ENCODE measurements at places on chromosomes 3 and 15.
A peak's percentile ranks its signal among the peaks of the same experiment; 100 is the strongest.

DNA sequence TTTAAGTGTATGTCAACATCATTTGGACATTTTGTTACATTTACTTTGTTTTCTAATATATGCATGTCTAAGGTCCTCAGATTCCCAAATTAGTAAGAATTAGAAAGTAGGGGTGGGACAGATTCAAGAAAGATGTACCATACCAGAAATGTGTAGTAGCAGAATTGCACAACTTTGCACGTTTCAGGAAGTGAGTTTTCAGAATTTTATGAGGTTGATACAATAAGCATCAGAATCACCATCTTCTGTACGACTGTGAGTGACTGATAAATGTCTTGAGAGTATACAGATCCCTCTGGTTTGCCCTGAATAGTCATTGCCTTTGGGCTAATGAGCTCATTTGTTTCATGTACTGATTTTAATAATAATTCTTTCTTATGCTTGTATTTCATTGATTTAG, 9.3 kb downstream of the ARIH2 start:
- DNase-seq = no peak

DNA sequence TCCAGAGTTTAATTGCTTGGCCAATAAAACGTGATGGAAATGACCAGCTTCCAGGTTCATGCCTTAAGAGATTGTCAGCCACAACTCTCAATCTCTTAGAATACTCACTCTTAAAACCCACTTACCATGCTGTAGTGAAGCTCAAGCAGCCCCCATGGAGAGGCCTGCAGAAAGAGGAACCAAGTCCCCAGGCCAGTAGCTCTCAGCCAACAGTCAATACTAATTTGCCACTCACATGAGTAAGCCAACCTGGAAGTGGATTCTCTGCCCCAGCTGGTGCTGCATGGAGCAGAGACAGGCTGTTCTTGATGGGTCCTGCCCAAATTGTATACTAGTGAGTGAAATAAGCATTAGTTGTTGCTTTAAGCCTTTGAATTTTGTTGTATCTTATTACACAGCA, 155.9 kb downstream of the OXSM start:
- no peak for DNase-seq

DNA sequence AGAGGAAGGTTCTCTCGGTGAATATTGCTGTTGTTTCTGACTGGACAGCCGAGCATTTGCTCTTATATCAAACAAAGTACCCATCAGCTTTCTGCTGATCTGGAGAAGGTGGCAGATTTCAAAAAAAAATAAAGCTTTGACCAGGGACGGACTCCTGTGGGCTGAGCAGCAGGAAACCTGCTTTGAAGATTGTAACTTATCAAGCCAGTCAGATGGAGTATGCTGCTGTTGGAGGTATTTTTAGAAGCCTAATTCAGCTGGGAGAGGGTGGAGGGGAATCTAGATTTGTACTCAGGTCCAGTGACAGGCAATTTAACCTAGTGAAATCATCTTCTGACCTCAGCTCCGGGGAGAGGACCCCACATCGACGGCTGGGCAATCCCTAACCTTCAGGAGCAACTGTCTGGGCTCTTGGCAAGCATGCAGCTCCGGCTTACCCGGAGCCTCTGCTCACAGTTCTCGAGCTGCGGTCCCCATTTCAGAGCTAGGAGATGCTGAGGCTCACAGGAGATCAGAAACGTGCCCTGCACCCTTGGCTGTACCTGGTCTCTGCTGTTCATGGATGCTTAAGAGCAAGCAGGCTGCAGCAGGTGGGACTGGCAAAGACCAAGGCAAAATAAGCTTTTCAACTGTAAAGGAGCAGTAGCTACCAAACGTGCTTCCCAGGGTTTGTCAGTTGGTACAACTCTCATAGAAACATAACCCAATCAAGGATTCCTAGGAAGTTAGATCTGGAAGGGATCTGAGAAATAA, 89.3 kb upstream of the ST8SIA2 start:
- no peak for DNase-seq

- no peak for DNase-seq
These were observed 254.9 kb upstream of the TBL1XR1 start for GRCh38 chr3:177451864-177452830.

DNA sequence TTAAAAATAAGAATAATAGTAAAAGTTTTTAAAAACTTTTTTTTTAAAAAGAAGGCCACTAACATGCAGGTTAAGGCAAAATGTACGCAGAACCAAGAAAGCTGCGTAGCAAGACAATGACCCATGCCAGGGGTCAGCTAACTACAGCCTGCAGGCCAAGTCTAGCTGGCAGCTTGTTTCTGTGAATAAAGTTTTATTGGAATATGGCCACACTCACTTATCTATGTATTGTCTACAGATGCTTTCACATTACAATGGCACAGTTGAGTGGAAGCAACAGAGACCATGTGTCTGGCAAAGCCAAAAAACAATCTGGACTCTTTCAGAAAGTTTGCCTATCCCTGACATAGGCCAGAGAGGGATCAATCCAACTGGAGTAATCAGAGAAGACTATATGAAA, 46.7 kb downstream of the WWTR1 start:
- no peak for DNase-seq

GRCh38 chr3:188320757-188321156, 166.8 kb downstream of the LPP start:
- no peak for DNase-seq

GRCh38 chr3:116299646-116300081, 145.6 kb downstream of the LSAMP start:
- DNase-seq = no peak

GRCh38 chr3:168808596-168808995, 712.9 kb upstream of the GOLIM4 start:
- no peak for DNase-seq

DNA sequence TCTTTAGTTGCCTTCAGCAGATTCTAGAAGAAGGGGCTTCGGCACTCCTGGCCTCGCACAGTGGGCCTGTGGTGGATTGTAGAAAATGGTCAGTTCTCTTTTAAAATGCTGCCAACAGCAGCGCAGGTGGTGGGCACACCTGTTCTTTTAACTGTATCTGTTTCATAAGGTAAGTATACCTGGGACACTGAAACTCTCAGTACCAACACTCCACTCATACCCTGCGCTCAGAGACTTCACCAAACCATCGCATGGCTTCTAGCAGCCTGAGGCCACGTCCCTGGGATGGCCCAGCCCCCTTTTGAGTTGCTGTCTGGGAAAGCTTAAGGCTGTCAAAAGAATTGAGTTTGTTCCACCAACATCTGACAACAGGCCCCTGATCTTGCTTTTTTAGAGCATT, 56.7 kb upstream of the MCF2L2 start:
- DNase-seq = no peak

DNA sequence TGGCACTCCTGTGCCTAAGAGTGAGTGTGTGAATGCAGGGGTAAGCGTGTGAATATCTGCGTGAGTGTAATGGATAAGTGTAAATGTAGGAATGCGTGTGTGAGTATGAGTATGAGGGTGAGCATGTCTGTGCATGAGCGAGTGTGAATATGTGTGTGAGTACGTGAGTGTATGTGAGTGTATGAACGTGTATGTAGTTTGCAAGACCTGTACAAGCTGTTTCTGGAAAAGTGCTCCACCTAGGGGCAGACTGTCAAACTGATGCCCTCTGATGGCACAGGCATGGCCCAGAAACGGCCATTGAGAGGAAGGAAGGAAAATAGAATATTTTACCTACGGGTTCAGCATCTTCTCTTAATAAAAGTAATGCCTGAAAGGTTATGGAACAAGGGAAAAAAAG, 24.4 kb upstream of the FRMD4B start:
- peak; percentile 55 for DNase-seq

- DNase-seq = no peak
These were observed 4.2 kb downstream of the PTPRG start for GRCh38 chr3:61565569-61565968.

- no peak for DNase-seq
These were observed 46.6 kb upstream of the MRPL3 start for GRCh38 chr3:131549340-131549739.

DNA sequence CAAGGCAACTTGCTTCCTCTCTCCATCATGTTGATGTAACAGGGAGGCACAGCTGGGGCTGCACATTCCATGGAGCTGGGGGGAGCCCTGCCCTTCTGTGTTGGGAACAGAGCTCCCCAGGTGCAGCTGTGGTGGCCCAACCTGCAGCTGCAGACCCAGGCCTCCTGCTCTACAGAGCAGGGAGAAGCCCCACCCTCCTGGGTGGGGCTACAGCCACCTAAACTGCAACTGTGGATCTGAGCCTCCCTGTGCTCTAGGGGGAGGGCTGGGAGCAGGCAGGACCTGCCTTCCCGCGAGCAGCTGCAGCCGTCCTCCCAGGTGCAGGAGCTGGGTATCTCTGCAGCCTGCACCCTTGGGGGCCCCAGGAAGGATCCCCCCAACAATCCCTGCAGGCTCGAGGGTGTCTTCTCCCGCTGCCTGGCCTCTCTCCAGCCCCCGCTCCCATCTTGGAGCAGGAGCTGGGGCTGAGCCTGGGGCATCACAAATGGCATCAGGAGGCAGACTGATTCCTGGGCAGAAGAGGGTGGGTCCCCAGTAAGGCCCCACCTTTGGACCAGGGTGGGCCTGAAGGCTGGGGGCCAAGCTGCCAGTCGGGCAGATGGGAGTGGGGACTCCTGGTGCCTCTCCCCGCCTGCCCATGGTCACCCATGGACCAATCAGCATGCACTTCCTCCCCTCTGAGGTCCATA, 7.4 kb downstream of the LRRC58 start:
- no peak for DNase-seq

DNA sequence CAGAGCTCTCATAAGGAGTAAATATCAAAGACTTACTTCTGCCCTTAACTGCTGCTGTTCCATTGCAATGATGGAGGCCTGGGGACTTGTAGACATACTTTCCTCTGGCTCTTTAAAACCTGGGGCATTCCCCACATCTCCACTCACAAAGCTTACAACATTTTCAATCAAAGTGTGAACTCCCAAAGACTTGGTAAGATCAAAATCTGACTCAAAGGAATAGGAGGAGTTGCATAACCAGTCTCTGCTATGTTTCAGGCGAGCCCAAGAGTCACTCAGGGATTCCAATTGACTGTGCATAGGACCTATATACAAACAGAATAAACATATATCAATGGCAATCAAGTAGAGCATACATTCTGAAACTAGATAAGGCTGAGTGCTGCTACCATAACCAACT, 101.5 kb downstream of the FBXL22 start:
- DNase-seq = no peak

- DNase-seq = no peak
These were observed 221.7 kb downstream of the ADAMTS17 start for GRCh38 chr15:100120111-100120510.

DNA sequence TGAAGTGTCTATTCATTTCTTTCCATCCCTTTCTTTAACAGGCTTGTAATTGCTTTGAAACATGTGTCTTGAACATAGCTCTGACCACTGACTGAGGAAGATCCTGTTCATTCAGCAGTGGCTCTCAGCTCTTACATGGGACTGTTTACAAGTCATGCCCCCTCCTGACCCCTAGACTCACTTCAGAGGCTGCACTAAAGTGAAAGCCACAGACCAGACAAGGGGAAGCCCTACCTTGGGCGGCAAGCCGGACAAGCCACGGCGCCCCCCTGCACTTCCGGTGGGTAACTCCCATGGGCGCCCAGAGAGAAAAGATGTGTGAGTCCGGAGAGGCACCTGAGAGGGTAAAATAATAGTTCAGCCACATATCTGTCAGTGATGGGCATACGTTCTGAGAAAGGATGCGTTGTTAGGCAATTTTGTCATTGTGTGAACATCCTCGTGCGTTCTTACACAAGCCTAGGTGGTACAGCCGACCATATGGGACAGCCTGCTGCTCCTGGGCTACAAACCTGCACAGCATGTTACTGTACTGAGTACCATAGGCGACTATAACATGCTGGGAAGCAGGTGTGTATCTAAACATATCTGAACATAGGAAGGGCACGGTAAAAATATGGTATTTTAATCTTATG, 116.2 kb downstream of the CHSY1 start:
- DNase-seq = no peak

DNA sequence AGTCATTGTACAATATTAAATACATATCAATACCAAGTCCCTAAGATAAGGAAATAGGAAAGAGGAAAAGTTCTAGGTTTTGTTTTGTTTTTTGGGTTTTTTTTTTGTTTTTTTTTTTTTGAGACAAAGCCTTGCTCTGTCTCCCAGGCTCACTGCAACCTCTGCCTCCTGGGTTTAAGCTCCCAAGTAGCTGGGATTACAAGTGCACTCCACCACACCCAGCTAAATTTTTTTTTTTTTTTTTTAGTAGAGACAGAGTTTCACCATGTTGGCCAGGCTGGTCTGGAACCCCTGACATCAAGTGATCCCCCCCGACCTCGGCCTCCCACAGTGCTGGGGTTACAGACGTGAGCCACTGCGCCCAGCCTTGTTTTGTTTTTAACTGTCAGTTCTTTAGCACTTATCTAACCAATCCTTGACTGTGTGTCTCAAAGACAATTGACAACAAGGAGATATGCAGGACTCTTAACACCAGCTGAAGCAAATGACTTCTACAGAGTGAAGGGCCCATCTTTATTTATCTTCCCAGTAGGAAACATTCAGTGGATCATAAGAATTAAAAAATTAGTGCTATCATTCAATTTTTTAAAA, 100.0 kb upstream of the RAP2B start:
- DNase-seq = no peak

DNA sequence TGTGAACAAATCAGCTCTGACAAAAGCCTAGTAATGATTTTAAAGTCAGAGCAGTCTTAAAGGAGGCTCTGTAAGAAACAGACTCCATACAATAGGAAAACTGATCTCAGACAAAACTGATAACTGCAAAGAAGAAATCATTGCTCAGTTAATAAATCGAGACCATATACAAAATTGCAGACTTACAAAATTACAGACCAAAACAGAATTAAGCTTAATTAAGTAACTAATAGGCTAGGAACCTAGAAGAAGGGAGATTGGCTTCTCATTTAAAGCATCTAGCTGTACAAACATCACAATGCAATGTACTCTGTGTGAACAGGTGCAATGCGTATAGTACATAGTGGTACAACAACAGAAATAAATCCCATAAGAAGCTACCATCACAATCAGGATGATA, 46.3 kb downstream of the ZBTB20 start:
- no peak for DNase-seq

DNA sequence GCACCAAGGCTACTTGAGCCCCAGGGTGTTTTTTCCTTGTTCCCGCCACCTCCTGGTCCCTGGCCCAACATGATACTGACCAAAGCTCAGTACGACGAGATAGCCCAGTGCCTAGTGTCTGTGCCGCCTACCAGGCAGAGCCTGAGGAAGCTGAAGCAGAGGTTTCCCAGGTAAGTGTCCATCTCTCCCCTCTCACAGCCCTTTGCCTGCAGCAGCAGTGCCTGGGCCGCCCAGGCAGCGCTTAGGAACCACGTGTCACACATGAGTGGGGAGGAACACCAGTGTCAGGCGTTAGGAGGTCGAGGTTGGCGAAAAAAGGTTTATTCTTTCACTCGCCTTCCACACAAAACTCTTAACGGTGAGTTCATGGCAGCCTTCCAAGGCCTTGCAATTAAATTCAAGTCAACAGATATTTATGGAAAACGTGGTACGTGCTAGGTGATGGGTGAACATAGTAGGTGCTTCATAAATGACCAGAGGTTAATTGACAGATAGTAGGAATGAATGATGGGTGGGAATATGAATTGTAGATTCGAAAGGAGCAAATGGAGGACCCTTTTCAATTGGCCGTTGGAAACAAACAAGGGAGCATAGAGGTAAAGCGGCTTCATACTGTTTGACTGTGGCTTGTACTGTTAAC, 486 bp downstream of the CDIN1 start:
- DNase-seq = peak; percentile 25

GRCh38 chr3:112848196-112848595, 1.5 kb upstream of the CD200R1L start:
- no peak for DNase-seq

- DNase-seq = peak; percentile 48
These were observed 95.7 kb downstream of the CPN2 start for GRCh38 chr3:194255252-194256039.

Data from activated CD8-positive, alpha-beta memory T cell treated with anti-CD3 and anti-CD28 coated beads, Interleukin-2, amount 50 U/mL, for 4 hours (primary cell).